ENCODE measurements at places on chromosomes 7 and 10.
A peak's percentile ranks its signal among the peaks of the same experiment; 100 is the strongest.

GRCh38 chr10:124155781-124156435 is 62.5 kb upstream of the CHST15 start:
- DNase-seq: no peak

GRCh38 chr7:139703487-139704307 is 74.1 kb downstream of the HIPK2 start:
- DNase-seq: no peak

- DNase-seq: peak; percentile 2
These were observed 569.4 kb downstream of the HTR7 start for GRCh38 chr10:90288391-90288933.

DNA sequence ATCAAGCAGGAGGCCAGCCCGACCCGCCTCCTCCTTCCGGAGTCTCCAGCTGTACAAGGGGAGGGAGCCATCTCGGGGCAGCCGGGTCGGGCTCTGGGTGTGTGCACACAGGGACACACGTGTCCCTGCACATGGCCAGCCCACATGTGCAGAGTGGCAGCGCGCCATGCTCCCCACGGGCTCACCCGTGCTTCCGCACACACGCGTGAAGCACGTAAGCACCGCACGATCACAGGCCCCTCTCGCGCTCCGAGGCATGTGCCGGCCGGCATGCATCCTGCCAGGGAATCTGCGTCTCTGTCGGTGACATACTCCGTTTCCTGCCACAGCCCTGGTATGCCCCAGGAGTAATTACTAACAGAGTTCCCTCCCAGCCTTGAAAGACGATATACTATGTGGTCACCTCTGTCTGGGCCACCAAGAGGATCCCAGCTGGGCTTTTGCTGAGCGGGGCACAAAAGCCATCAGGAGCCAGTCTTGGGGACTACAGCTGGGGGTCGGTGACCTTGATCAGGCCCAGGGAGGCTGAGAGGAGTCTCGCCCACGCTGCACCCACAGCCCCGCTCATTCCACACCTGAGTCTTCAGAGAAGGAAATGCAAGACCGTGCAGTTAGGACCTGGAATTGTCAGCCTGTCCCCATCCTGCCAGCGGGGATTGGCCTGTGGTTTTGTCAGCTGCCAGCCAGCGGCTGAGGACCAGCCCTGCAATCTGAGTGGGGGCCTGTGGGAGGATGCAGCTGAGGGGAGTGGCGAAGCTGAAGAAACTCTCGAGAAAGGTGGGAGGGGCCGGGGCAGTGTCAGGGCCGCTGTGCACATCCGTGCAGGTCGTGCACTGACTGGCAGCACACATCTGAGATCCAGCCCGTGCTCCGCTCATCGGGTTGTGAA is 11.0 kb upstream of the LFNG start:
- no peak for DNase-seq

DNA sequence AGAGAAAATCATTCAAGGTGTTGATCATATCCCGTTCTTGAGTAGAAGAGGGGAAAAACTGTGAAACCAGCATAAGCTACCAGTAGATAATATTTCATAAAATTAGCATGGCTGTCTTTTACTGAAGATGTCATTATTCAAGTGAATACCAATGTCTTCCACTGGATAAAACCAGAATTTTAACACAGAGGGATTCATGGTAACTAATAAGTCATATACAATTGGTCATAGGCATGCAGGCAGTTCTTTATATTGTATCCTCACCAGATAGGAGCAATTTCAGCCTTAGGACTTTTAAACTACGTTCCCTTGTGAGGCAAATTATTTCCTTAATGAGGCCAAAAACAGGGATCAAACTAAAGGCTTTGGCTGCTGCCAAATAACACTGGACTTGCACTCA is 202.3 kb upstream of the PITRM1 start:
- DNase-seq: no peak
